ENCODE measurements at places on chromosomes 5 and 9.

- DNase-seq = no peak
Observed at GRCh38 chr5:31763424-31763823, 124.5 kb downstream of the PDZD2 start.

- DNase-seq = no peak
Observed at GRCh38 chr5:116554764-116555163, 19.9 kb downstream of the SEMA6A start.

- no peak for DNase-seq
Observed at GRCh38 chr5:82329393-82329792, 51.2 kb upstream of the RPS23 start.

DNA sequence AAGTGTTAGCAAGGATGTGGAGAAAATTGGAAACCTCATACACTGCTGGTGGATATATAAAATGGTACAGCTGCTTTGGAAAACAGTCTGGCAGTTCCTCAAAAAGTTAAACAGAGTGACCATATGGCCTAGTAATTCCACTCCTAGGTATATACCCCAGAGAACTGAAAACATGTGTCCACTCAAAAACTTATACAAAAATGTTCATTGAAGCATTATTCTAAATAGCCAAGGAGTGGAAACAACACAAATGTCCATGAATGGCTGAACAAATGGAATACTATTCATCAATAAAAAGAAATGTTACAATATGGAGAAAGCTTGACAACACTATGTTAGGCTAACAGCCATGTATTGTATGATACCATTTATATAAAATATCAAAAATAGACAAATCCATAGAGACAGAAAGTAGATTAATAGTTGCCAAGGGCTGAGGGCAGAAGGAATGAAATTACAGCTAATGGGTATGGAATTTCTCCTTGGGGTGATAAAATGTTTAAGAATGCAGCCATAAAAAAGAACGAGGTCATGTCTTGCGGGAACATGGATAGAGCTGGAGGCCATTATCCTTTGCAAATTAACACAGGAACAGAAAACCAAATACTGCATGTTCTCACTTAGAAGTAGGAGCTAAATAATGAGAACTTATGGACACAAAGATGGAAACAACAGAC lies 33.6 kb upstream of the FBP1 start:
- no peak for DNase-seq

GRCh38 chr5:123170816-123171215 lies 81.8 kb downstream of the PRDM6 start:
- DNase-seq = no peak

GRCh38 chr5:6858419-6858818 lies 145.2 kb downstream of the TENT4A start:
- no peak for DNase-seq

DNA sequence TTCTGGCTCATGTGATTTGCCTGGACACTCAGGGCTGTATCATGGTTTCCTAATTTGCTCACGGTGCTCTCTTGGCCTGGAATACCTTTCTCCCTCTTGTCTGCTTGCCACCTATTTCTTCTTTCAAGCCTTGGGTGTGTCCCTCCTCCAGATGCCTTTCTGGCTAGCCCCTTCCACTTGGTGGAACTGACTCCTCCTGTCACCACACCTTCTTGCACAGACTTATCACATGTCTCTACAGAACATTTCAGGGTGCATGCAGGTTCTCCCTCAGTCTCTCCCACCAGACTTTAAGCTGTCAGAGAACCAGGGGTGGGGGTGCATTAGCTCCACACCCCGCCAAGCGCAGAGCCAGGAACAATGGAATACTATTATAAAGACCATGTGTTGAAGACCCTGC lies 1.9 kb downstream of the TBC1D2 start:
- DNase-seq = no peak
